CD4-positive, alpha-beta T cell treated with Interleukin-2 at 100 ng/mL for 4 hours (primary cell): ENCODE measurements at places on chromosomes 2 and 18.

DNA sequence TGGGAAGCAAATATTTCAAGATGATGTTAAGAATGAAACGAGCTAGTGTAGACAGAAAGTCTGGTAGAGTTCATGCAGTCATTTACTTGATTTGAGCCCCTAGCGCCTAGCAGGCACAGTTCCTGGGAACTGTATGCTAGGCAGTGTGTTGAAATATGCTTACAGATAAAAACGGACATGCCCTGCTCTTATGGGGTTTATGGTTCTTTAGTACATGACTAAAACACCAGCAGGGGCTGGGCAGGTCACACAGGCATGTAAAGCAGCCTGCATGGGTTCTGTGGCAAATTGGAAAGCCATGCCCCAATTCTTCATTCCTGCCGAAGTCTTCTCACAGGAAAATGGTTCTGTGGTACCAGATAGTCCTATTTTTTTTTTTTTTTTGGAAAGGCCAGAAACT lies 27.3 kb upstream of the MGAT5 start:
- no peak for DNase-seq

DNA sequence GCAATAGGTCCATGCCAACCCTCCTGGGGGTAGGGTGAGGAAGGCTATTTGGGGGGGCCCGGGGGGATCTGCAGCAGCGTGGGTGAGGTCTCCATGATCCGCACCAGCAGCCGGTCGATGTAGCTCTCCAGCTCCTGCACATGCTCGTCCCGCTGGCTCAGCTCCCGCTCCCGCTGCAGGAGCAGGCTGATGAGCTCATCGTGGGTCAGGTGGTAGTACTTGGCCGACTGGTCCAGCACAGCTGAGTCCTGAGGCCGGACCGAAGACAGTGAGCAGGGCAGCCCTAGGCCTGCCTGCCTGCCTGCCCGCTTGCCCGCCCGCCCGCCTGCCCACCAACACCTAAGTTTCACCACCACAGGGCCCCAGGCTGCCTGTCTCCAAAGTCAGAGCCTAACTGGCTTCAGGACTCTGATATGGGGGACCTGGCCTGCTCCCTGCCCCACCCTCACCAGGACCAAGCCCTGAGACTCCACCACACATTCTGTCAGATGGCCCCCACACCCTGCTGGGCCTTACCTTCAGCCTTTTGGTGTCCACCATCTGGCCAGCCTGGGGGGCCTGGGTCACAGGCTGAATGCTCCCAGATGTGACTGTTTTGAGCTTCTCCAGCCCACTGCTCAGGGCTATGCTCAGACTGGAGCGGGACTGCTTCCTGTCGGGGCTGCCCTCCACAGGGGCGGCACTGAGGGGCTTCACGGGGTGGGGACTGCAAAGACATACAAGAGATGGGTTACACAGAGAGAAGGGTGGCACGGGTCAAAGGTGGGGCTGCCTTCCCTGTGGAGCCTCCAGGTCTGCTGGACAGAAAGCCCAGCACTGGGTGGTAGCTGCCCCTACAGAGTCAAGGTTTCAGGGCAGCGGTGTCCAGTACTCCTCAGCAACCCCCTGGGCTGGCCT lies 4.2 kb upstream of the SFXN5 start:
- no peak for DNase-seq

- no peak for DNase-seq
Observed at GRCh38 chr18:6055711-6056110, 160.4 kb upstream of the TMEM200C start.

DNA sequence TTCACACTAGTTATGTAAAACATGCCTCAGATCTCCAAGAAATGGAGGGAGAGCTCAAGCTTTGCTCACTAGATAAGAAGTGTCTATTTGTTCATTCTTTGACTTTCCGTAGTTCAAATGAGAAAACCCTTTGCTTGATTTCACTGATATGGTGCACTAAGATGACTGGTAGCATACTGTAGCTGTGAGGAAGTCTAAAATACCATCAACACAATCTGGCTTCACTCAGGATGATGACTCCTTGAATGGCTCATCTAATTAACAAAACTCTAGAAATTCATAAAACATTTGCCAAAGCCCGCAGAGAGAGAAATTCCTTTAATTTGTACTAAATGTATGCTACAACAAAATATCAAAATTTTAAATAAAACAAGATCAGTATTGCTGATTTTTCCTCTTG lies 152.8 kb upstream of the STK17B start:
- DNase-seq = no peak

DNA sequence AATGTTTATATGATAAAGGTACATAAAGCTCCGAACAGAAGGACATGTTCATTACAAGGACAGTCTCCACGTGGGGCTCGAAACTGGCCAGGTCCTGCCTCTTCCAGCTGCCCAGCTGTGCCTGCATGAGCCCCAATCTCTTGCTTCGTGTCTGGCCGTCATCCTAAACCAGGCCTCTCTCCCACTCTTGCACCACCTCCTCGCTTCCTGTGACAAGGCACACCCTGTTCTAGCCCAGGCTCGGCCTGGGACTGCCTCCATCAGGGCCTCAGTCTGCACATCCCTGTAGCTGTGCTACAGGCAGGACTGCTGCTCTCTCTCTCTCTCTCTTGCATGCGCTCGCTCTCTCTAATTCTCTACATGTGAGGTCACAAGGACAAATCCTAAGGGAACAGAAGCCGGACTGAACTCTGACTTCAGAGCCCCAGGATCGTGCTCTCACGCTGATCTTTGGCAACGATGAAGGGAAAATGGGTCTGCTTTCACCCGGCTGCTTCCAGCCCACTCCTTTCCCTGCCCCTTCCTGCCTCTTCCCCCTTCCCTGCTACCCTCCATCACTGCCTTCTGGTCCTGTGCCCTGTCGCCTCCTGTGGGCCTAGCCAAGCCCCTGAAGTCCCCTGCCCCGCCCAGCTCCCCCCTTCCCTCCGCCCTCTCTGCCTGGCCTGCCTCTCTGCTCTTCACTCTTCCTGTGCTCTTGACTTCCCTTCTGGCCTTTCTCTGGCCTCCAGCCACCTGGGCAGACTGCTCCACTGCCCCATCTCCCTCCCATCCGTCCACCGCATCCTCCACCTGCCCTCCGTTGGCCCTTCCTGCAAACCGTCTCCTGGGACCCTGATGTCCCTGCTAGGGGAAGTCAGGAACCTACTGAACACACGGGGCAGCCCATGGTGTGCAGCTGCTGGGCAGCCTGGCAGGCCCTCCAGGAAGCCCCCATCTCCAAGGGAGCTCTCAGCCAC lies 7.8 kb upstream of the GPR55 start:
- no peak for DNase-seq

GRCh38 chr18:22330508-22330907 lies 87.2 kb downstream of the CTAGE1 start:
- DNase-seq = no peak

GRCh38 chr18:48674758-48675351 lies 136.0 kb downstream of the CTIF start:
- DNase-seq = no peak

DNA sequence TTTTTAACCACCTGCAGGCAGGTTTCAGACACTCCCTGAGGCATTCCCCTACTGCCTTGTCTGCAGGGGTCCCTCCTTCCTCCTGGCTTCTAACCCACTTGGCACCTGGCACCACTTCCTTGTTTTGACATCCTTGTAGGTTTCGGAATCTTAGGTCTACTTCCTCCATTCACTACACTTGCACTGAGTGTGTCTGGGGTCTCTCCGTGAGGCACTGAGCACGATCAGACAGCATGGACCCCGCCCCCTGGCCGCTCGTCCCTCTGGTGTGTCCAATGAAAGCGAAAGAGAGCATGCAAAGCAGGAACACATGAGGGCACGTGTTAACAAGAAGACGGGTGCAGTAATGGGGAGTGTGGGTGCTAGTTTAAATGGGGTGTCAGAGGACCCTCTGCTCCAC lies 63.8 kb downstream of the HAUS1 start:
- DNase-seq = peak; percentile 25

GRCh38 chr18:25230658-25231326 lies 121.2 kb downstream of the ZNF521 start:
- no peak for DNase-seq
